ENCODE measurements at places on chromosomes 7 and 10.

GRCh38 chr7:56105508-56105907, 768 bp downstream of the CHCHD2 start:
- peak overlapping the region; percentile 94 for H3K27ac ChIP-seq
- H3K4me1 ChIP-seq: peaks cover 8% of the 10 kb centered on the region
- no peak for DNase-seq
- peak overlapping the region; percentile 97 for H3K4me3 ChIP-seq
- no peaks in the 10 kb centered on the region for H3K27me3 ChIP-seq
- H3K36me3 ChIP-seq: peaks cover 8% of the 10 kb centered on the region

DNA sequence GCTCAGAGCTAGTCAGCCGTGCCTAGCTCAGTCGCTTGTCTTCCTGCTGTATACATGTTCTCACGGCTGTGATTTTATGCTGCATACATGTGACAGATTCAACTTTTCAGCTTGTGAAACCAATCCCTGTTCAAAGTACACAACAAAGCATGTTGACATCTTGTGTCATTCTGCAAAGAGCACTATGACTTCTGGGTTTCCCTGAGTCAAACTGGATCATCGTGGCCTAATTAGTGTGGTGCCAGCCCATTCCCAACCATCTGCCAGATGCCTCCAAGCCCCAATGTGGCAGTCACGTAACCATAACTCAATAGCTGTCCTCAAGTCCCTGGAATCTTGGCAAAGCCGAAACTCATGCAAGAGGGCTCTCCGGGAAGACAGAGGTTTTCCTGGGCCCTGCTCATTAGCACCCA, 144.8 kb downstream of the MYOF start:
- H3K36me3 ChIP-seq: peaks cover 6% of the 10 kb centered on the region
- DNase-seq: no peak
- no peak overlapping the region for H3K4me3 ChIP-seq

GRCh38 chr10:7797582-7797981, 9.6 kb downstream of the ATP5F1C start:
- H3K4me3 ChIP-seq: no peak overlapping the region
- no peak overlapping the region for H3K27ac ChIP-seq
- DNase-seq: no peak
- peaks cover 19% of the 10 kb centered on the region for H3K4me1 ChIP-seq
- no peaks in the 10 kb centered on the region for H3K27me3 ChIP-seq
- H3K36me3 ChIP-seq: peaks cover 36% of the 10 kb centered on the region

- no peak overlapping the region for H3K27ac ChIP-seq
- no peak for DNase-seq
- H3K4me3 ChIP-seq: no peak overlapping the region
- H3K36me3 ChIP-seq: no peaks in the 10 kb centered on the region
- peaks cover 16% of the 10 kb centered on the region for H3K4me1 ChIP-seq
These were observed 70.0 kb upstream of the PHYHIPL start for GRCh38 chr10:59106441-59106840.
